ENCODE measurements at places on chromosomes 6 and 20. TPM values are rescaled to one million over a fixed set of nuclear protein-coding genes. Genes with fewer than 3 reads are reported as not detected.

SLC22A16 gene
- total RNA-seq = 0.11 TPM

RBBP8NL gene
- not detected for total RNA-seq

FNDC1 gene
- 0.44 TPM for total RNA-seq

TDRD6 gene
- total RNA-seq = 0.71 TPM

CTCFL gene
- total RNA-seq = 0.18 TPM

AKAP12 gene
- 11.3 TPM for total RNA-seq

SLC22A2 gene
- total RNA-seq = not detected

MMP24 gene
- total RNA-seq = 0.70 TPM

CCN6 gene
- total RNA-seq = not detected

TUBB1 gene
- 0.31 TPM for total RNA-seq

ECT2L gene
- total RNA-seq = not detected

DNA sequence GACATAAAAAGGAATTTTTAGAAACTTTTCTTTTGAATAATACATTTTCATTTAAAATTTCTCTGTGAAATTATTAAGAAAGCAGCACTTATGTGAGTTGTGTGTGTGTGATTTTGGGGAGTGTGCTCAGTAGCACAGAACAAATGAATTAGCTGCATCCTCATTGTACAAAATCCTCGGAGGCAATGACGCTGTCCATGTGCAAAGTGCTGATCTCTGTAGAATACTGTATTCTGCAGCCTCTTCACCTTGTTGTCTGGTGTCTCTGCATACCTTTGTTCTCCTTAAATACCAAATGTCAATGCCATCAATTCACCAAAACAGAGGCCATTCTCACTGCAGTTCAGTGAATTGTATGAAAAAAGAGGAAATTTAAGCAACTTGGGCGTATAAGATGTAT is 838.4 kb downstream of the QKI start:
- no peaks in the 10 kb centered on the region for H3K4me1 ChIP-seq
- no peak overlapping the region for H3K27ac ChIP-seq
- no peaks in the 10 kb centered on the region for H3K36me3 ChIP-seq
- no peak for DNase-seq

DNA sequence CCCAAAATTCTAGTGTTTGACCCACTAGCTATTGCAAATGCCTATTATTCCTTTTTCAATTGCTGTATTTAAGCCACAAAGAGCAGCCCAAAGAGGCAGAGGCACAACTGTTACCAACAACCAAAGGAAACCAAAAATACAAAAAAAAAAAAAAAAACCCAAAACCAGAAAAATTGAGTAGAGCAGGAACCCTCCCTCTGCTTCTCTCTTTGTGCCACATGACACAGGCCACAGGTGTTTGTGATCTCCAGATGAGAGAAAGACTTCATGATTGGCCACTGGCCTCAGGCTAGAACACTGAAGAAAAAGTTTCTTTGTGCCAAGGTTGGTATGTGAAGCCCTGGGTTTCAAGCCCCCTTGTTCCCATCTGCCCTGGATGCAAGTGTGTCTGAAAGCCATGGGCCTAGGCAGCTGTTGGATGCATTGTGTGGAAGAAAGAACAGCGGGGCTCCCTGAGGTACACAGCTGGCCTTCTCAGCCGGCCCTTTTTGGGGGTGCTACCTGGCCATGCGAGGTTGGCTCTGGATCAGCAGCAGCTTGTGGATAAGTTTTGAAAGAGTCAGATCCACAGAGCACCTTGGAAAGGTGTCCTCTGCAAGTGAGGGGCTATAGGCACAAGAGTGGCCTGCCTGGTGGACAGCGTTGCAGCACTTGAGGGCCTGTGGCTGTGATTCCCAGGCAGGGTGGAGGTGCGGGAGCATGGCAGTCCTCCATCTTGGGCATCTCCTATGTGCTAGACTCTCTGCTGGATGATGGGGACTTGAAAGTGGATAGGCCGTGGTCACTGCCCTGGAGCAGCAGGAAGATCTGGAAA is 204.5 kb downstream of the ZDHHC14 start:
- H3K4me3 ChIP-seq = no peak overlapping the region
- peaks cover 22% of the 10 kb centered on the region for H3K4me1 ChIP-seq
- peak overlapping the region; percentile 69 for H3K27ac ChIP-seq
- no peak for DNase-seq

GRCh38 chr20:10217721-10218410 is 764 bp upstream of the SNAP25 start:
- H3K27ac ChIP-seq = no peak overlapping the region
- no peaks in the 10 kb centered on the region for H3K36me3 ChIP-seq
- DNase-seq = no peak
- H3K4me1 ChIP-seq = no peaks in the 10 kb centered on the region

DNA sequence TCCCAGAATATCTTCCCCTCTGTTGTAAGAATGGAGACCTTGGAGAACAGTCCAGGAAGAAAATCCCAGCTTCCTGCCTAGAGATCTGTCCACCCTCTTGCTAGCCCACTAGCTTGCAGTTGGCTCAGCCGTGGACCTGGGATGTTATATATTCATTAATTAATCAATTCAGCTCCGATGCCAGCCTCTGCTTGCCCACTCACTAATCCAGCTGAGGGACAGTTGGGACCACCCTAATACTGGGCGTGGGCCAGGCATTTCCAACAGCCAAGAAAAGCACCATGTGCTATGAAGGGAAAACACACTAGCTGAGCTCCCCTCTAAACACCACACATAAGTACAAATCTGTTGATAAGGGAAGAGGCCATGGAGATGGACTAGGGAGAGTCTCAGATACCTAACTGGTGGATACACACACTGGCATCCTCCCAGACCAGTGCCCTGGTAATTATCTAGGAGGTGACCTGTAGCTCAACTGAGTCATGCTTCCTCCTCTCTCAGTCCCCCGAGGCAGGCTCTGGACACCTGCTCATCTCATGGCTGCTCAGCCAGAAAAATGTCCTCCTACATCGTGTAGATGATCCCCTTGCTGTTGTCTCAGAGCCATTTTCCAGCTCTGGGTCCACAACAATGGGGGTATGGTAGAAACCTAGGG is 78.9 kb downstream of the ANKRD60 start:
- H3K27ac ChIP-seq = no peak overlapping the region
- no peak overlapping the region for H3K4me3 ChIP-seq
- H3K27me3 ChIP-seq = no peaks in the 10 kb centered on the region

GRCh38 chr6:2596222-2596621 is 154.5 kb downstream of the MYLK4 start:
- H3K4me3 ChIP-seq = no peak overlapping the region
- no peak overlapping the region for H3K27ac ChIP-seq
- no peak for DNase-seq

DNA sequence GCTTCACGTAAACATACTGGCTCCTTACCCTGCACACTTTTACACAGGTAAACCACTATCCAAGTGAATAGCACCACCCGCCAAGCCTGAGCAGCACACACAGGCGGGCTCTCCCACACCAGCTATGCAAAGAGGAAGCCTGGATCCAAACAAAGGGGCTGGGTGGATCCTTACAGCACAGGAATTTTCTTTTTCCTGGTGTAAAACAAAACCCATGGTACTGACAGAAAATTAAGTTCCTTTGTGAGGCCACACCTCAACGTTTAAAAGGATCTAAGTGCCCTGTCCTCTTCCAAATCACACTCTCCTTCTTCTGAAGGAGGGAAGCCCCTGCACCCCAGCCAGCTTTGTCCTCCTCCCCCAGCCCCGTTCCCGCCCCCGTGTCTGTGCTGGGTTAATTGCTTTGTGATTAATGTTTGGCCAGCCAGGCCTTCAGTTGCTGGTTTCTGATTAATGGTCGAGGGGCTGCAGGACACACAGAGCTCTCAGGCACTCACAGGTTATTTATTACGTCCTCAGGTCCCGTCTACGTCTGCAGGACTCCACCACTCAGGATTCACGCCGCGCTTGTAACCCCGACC is 6.1 kb downstream of the DACT2 start:
- H3K27ac ChIP-seq = no peak overlapping the region
- DNase-seq = no peak
- H3K4me1 ChIP-seq = no peaks in the 10 kb centered on the region
- H3K27me3 ChIP-seq = no peaks in the 10 kb centered on the region

DNA sequence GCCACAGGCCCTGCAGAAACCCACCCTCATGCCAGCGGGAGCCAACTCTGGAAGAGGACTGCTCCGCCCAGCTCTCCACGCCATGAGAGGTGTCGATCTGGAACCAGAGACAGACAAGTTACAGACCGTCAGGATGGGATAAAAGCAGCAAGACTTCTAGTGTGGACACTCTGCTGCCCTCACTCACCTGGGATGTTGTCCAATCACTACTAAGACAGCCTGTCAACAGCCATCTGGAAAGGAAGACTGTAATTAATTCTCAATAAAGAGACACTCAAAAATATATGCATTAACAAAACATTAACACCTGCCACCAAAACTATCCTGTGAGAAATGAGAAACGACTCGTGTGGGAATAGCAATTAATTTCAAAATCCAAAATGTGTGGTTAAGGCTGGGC is 28.3 kb downstream of the SLC2A4RG start:
- H3K36me3 ChIP-seq = no peaks in the 10 kb centered on the region
- no peak for DNase-seq
- no peak overlapping the region for H3K4me3 ChIP-seq
- no peak overlapping the region for H3K27ac ChIP-seq
- H3K4me1 ChIP-seq = no peaks in the 10 kb centered on the region

GRCh38 chr6:32825966-32826365 is 9.2 kb upstream of the HLA-DOB start:
- no peak overlapping the region for H3K4me3 ChIP-seq
- no peak for DNase-seq
- H3K27me3 ChIP-seq = no peaks in the 10 kb centered on the region
- H3K4me1 ChIP-seq = no peaks in the 10 kb centered on the region

DNA sequence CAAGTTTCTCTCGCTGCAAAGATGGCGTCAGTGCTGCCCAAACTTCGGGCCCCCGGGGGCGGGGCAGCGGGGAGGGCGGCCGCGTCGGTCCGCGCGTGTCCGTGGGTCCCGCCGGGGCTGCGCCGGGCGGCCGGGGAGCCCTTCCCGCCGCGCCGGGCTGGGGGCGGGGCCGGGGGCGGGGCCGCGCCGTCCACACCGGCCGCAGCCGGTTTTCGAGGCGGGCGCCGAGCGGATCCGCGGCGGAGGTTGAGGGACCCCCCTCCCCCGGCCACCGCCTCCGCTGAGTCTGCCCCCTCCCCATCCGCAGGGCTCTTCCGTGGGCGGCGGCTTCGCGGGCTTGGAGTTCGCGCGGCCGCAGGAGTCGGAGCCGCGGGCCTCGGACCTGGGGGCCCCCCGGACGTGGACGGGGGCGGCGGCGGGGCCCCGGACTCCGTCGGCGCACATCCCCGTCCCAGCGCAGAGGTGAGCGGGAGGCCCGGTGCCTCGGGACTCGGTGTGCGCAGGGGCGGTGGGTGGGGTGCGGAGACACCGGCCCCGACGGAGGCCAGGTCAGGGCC is 572 bp downstream of the SLC2A4RG start:
- peak overlapping the region; percentile 92 for H3K27ac ChIP-seq
- H3K36me3 ChIP-seq = peaks cover 17% of the 10 kb centered on the region
- peaks cover 28% of the 10 kb centered on the region for H3K4me1 ChIP-seq
- peak; percentile 73 for DNase-seq

DNA sequence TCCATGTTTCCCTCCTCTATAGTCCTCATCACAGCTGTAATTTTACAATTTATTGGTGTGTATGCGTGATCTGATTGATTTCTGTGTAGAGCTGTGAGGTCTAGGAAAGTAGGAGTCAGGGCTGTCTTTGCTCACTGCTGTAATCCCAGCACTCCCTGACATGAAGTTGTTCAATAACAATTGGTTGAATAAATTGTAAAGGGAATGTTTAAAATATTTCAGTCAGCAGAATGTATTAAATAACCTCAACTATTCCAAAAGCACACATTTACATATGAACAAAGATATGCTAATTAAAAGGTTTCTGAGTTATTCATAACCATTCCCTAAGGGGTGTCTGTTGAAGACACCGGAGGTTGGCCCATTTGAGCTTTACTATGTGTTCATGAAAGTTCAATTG is 31.5 kb downstream of the NOX3 start:
- H3K27me3 ChIP-seq = no peaks in the 10 kb centered on the region
- no peaks in the 10 kb centered on the region for H3K36me3 ChIP-seq
- no peaks in the 10 kb centered on the region for H3K4me1 ChIP-seq
- no peak overlapping the region for H3K4me3 ChIP-seq
- no peak for DNase-seq

- H3K4me1 ChIP-seq = peaks cover 10% of the 10 kb centered on the region
- no peak for DNase-seq
- no peaks in the 10 kb centered on the region for H3K27me3 ChIP-seq
- no peak overlapping the region for H3K4me3 ChIP-seq
Observed at GRCh38 chr6:38973178-38974057, 75.2 kb upstream of the GLP1R start.

GRCh38 chr6:4979426-4979825 is 24.4 kb downstream of the RPP40 start:
- H3K4me3 ChIP-seq = no peak overlapping the region
- H3K36me3 ChIP-seq = no peaks in the 10 kb centered on the region
- no peaks in the 10 kb centered on the region for H3K4me1 ChIP-seq
- no peak for DNase-seq
- no peak overlapping the region for H3K27ac ChIP-seq
- no peaks in the 10 kb centered on the region for H3K27me3 ChIP-seq

DNA sequence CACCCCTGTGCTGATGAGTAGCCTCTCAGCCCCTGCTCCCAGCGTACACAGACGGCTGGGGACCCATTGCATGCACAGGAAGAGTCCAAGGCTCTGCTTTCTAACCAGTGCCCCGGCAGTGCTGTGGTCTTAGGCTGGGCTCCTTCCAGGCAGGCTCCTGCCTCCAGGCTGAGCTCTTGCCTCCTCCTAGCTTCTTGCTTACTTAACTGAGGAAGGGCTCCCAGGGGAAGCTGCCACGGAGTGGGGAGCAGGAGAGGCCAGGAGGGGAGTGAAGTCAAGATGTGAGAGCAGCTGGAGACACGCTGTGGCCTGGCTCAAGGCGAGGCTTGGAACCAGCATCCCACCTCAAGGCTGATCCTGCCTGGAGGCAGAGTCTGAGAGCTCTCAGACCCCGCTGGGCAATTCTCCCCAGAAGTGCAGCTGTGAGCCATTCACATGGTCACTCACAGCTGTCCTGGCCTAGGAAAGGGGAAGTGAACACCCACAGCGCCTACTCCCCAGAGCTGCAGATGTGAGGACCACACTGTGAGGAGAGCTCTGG is 141.0 kb downstream of the TBXT start:
- H3K4me1 ChIP-seq = no peaks in the 10 kb centered on the region
- no peak overlapping the region for H3K4me3 ChIP-seq
- no peaks in the 10 kb centered on the region for H3K36me3 ChIP-seq
- H3K27ac ChIP-seq = no peak overlapping the region
- DNase-seq = no peak

DNA sequence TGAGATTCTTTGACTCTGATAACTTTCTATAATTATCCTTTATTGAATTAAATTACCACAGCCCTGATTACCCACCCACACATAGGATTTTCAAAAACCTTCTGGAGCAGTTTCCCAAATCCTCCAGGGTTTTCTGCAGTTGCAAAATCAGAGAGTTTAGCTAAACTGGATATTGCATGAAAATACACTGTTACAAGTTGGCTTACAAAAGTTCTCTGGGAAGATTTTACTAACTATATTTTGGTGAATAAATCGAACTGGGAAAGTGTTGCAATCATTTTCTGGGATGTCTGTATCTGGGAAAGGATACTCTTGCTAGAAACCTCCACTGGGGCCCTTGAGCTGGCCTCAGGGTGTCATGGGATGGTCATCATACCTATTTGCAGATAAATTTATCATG is 97.6 kb upstream of the STMND1 start:
- no peaks in the 10 kb centered on the region for H3K4me1 ChIP-seq
- H3K27ac ChIP-seq = no peak overlapping the region
- no peak for DNase-seq
- H3K27me3 ChIP-seq = no peaks in the 10 kb centered on the region
- no peak overlapping the region for H3K4me3 ChIP-seq

- H3K4me3 ChIP-seq = no peak overlapping the region
- H3K27me3 ChIP-seq = no peaks in the 10 kb centered on the region
- no peak for DNase-seq
- H3K27ac ChIP-seq = no peak overlapping the region
Observed at GRCh38 chr20:58017231-58017969, 211.1 kb downstream of the ANKRD60 start.
